NCI-H1694 treated with DMSO at 0.1 percent for 48 hours (cell line): ENCODE measurements at places on chromosomes 1 and 21.

- no peak for DNase-seq
Measured at GRCh38 chr1:170200161-170200560, 54.4 kb downstream of the NTMT2 start.

DNA sequence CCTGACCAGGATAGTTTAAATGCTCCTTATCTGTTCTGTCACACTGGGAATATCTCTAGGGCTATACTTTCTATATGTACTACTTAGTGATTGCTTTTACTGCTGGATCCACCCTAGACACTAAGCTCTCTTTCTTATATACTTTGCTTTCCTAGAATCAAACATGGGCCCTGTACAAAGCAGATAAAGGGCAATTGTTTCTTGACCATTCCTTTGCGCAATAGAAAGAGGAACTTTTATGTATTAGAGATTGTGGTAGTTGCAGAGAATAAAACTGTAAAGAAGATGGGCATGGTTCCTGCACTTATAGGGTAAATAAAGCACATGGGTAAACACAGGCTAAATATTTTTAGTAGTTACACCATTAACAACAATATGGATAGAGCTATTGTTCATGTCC is 58.8 kb downstream of the ATP6V1G3 start:
- DNase-seq, result no peak

DNA sequence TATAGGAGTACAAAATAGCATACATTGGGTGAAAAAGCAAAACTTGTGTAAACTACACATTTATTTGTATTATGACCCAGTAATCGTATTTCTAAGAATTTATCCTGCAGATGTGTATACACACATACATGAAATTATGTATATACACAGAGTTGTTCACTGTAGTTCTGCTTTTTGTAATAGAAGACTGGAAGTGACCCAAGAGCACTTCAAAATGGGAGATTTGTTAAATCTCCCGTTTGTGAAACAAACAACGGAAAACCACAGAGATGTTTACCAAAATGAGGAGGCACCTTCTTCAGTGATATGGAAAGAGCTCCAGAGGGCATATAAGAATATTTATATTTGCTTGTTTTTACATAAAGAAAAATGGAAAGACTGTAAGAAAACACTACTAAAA is 18.0 kb upstream of the MNDA start:
- DNase-seq, result no peak

GRCh38 chr1:208772891-208773290 is 528.7 kb upstream of the PLXNA2 start:
- no peak for DNase-seq

DNA sequence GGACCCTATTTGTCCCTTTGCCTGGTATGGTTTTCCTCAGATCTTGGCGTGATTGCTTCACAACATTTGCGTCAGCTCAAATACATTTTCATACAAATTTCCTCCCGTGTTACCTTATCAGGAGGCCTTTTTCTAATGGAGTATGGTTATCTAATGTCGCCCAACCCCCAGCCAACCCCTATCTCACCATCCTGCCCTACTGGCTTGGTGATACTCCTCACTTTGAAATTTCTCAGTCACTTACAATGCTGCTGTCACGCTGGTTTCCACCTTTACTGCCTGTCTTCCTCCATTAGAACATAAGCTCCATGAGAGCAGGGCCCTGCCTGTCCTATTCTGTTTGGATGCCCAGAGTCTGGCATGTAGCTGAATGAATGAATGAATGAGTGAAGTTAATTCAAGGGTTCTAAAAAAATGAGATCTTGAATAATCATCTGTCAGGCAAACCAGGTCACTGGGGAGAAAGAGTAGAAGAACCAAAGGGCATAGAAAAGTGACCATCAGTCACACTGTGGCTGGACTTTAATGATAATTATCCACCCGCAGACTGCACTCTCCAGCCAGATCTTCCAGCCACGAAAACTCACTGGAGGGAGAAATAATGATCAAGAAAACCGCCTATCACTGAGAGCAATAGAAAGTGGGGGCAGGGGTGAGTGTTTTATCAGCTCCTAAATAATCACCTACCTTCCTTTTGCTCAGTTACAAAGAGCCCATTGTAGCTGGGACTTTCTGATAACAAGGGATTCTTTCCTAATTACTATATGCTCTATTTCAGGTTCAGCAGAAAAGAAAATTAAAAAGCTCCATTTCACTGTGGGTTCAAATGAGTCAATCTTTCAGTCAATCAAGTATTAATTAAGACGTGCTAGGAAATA is 21.3 kb downstream of the KIAA0040 start:
- DNase-seq, result no peak

GRCh38 chr1:113519556-113519955 is 129.2 kb downstream of the MAGI3 start:
- DNase-seq, result no peak
